LNCaP clone FGC (cell line): ENCODE measurements at places on chromosomes 3 and 15.

GRCh38 chr15:22978691-22979237, 1.4 kb downstream of the CYFIP1 start:
- DNase-seq: no peak

- DNase-seq: no peak
Measured at GRCh38 chr3:58537412-58538301, 667 bp upstream of the ACOX2 start.

- no peak for DNase-seq
Measured at GRCh38 chr15:26945046-26945445, 25.9 kb upstream of the GABRG3 start.

DNA sequence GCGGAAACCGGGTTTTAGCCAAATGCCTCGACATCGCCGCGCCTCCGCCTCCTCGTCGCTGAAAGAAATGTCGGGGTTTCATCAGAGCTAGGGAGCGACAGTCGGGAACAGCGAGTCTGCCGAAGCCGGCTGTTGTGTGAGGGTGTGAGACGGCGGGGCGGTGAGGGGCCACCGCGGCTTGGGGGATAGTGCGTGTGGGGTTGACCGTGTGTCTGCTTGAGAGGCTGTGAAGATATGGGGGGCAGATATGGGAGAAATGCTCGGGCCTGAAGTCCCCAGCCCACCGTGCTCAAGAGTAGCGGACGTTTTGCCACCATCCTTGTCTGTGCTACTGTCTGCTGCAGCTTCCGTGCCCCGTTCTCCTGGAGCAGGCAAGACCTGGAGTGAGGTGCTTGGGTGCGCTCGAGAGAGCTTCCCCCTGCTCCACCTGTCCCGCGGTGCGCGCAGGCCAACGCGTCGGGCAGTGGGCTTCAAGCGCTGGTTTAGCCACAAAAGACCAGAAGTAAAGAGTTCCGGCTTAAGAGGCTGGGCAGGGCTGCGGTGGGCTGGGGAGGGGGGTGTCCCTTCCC, 716 bp upstream of the ISLR2 start:
- no peak for DNase-seq

GRCh38 chr3:136332302-136332701, 82.2 kb downstream of the PCCB start:
- no peak for DNase-seq

- DNase-seq: no peak
Measured at GRCh38 chr15:39573287-39573686, 7.6 kb upstream of the THBS1 start.

GRCh38 chr3:9793161-9793781, 389 bp downstream of the ARPC4 start:
- no peak for DNase-seq

- DNase-seq: no peak
Measured at GRCh38 chr3:16056217-16056616, 118.3 kb upstream of the GALNT15 start.

- no peak for DNase-seq
Measured at GRCh38 chr15:64634576-64635498, 140.6 kb downstream of the RBPMS2 start.

DNA sequence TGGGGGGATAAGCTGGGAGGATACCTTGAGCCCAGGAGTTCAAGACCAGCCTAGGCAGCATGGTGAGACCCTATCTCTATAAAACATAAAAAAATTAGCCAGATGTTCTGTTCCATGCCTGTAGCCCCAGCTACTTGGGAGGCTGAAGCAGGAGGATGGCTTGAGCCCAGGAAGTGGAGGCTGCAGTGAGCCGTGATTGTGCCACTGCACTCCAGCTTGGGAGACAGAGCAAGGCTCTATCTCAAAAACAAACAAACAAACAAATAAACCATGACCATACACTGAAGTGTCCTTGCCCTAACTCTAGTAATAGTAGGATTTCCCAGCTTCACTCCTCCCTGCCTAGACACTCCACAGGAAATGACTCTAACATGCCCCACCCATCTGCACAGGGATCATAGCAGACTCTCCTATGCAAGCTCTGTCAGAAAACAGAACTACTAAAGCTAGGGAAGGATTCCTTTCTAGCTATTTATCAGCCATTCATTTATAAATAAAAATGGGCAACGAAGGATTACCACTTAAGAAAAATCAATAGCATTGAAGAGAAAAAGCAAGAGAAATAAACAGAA, 4.6 kb downstream of the ERICH6 start:
- no peak for DNase-seq

- no peak for DNase-seq
Measured at GRCh38 chr3:72892870-72893269, 5.0 kb downstream of the GXYLT2 start.

DNA sequence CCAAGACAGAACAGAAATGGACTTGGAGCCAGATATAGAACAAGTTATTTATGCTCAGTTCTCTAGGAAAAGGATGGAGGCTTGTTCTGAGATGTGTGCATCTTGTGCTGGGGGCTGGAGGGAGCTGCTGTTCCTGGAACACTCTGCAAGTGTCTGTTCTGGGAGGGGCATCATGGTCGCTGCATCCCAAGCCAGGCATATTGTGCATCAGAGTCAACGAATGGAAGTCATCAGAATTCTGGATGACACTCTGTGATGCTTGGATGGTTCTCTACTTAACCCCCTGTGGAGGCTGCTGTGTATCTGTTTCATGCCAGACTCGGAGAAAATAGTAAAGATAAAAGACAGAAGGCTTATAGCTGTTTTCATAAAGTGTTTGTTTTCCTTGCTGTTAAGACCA, 34.7 kb downstream of the RPL22L1 start:
- no peak for DNase-seq

DNA sequence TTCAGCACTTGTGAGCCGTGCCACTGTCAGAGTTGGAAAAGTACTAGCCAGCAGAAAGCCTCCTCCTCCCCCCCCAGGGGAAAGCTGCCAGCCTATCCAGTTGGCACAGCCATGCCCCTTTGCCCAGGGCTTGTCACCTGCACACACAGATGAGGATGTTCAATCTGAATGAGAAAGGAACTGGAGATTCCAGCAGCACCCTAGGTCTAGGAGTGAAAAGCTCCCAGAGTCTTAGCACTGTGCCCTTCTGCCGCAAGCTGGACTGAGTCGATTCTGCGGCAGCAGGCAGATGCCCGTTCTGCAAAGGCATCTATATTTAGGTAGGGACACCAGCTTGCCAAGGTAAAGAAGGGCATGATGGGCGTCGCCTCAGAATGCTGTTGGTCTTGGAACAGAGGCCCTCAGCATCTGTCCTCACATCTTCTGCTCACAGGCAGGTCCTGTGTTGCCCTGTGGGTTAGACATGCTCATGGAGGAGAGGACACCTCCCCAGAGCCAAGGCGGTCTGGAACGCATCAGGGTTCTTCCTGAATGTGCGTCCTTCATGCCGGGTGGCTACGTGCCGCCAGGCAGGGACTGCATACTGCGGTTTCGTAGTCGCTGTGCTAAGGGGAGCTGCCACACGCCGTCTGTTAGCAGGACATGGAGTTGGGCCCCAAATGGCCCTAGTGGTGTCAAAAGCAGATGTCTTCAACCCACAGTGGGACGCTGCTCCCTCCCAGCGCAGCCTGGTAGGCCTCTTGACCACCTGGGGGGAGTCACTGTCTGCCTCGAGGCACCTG, 109.5 kb downstream of the VGLL4 start:
- no peak for DNase-seq

DNA sequence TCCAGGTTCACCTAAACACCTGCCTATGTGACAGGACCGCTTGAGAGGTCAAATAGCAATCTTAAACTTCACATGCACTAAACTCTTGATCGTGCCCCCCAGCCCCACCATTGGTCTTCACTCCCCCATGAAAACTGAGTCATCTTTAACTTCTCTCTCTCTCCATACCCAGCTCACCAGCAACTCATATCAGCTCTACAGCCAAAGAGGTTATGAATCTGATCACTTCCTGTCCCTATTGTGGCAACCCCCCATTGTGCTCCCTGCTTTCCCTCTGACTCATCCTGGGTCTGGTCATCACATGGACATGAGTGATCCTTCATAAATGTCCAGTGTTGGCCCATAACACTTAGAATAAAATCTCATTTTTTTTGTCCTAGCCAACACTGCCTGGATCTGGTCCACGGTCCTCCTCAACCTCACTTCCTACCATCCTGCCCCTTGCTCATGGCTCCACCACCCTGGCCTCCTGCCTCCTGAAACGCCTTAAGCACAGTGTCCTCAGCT, 103.4 kb upstream of the HACD2 start:
- no peak for DNase-seq

DNA sequence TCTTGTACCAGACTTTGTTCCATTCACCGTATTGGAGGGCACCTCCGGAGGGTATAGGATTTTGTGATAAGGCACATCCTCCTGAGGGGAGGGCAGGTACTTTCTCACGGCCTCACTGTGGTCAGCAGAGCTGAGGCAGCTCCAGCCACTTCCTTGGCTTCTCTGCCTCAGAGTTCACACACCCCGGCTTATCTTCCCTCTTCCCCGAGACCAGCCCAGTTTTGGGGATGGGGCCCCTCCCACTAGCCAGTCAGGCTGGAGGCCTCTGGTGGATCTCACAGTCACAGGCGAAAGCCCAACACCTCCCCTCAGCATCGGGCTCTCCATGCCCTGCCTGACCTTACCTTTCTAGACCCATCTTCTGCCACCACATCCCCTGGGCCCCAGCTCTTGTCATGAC, 316.2 kb upstream of the CTDSPL start:
- DNase-seq: no peak

DNA sequence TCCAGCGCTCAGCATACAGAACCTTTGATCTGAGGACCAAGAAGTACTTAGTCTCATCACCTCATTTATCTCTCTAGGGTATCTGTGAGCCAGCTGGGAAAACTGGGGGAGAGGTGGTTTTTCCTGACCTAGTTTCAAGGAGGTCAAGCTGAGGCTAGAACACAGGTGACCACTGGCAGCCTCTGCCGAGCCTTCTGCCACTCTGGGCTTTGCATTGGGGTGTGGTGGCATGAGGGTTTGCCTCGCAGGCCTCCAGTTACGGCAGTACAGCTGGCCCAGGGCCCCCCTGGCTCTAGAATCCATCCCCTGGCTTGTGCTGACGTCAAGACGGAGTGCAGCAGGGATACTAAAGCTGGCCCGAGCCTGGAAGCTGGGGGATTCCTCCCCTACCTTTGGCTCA, 34.7 kb upstream of the CDCP1 start:
- no peak for DNase-seq

GRCh38 chr15:27495963-27496459, 525.0 kb downstream of the GABRG3 start:
- no peak for DNase-seq

GRCh38 chr15:61749169-61749568, 311.1 kb downstream of the VPS13C start:
- DNase-seq: peak; percentile 90

- no peak for DNase-seq
Measured at GRCh38 chr15:25737218-25737643, 125.9 kb downstream of the ATP10A start.
